Stimulated activated memory B cell treated with anti-CD40 and anti-IgM and Interleukin-4, amounts not matched to agents 10 μg/mL and 1 μg/mL and 100 μg/mL, for 72 hours (primary cell): ENCODE measurements at places on chromosomes 3 and 15.

GRCh38 chr15:101615986-101616848, 36.0 kb downstream of the TM2D3 start:
- H3K36me3 ChIP-seq, result peaks cover 25% of the 10 kb centered on the region
- no peak for ATAC-seq
- H3K4me1 ChIP-seq, result peaks cover 7% of the 10 kb centered on the region
- no peaks in the 10 kb centered on the region for H3K27me3 ChIP-seq
- H3K4me3 ChIP-seq, result no peak overlapping the region
- H3K27ac ChIP-seq, result no peak overlapping the region

GRCh38 chr3:172135820-172136219, 96.4 kb downstream of the FNDC3B start:
- no peak for ATAC-seq
- H3K4me3 ChIP-seq, result no peak overlapping the region
- no peaks in the 10 kb centered on the region for H3K27me3 ChIP-seq
- peaks cover 13% of the 10 kb centered on the region for H3K36me3 ChIP-seq
- H3K27ac ChIP-seq, result no peak overlapping the region
- peaks cover 14% of the 10 kb centered on the region for H3K4me1 ChIP-seq

- H3K27me3 ChIP-seq, result no peaks in the 10 kb centered on the region
- no peaks in the 10 kb centered on the region for H3K36me3 ChIP-seq
- ATAC-seq, result no peak
- H3K4me3 ChIP-seq, result no peak overlapping the region
- no peak overlapping the region for H3K27ac ChIP-seq
These were observed 42.8 kb upstream of the ARHGEF3 start for GRCh38 chr3:56844536-56844935.

DNA sequence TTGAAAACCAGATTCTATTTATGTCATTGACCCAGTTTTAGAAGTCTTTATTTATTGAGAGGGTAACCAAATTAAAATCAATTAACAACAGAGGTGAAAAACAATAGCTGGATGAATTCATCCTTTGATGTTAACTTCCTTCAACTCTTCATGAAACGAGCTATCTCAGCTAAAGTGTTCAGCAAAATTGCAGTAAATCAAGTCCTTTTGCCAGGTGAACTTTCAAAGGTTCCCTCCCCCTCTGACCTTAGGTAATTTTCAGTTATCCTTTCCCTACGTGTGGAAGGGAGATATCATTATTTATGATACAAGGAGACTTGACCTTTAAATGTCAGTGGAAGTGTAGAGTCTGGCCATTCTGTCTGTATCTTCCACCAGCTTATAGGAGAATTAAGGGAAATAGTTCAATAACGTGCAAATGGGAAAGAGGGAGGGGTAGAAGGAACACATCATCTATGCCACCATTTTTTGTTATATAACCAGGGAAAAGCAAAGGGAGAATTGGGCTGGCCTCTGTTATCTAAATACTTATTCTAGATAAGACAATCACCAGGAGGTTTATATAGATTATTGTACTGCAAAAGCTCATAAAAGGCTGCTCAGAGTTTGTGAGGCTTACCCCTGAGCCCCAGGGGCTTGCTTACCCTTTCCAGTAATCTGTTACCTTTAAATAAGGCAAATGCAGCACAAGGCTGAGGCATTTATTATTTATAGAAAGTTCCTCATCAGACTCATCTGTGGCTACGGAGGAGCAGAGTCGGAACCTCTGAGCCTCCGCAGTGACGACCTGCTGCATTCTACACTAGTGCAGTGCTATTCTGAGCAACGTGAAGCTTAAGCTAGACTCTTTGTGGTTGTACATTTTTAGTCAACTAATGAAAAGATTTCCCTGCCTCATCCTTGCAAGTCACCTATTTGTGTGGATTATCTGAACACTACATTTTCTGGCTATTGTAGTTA, 97.7 kb upstream of the ZBED2 start:
- no peaks in the 10 kb centered on the region for H3K36me3 ChIP-seq
- H3K4me3 ChIP-seq, result no peak overlapping the region
- peak; percentile 75 for ATAC-seq
- peaks cover 19% of the 10 kb centered on the region for H3K4me1 ChIP-seq
- no peaks in the 10 kb centered on the region for H3K27me3 ChIP-seq
- H3K27ac ChIP-seq, result peak overlapping the region; percentile 3

- no peaks in the 10 kb centered on the region for H3K4me1 ChIP-seq
- no peak overlapping the region for H3K27ac ChIP-seq
- no peak for ATAC-seq
These were observed 468.4 kb downstream of the C3orf38 start for GRCh38 chr3:88618021-88618645.

DNA sequence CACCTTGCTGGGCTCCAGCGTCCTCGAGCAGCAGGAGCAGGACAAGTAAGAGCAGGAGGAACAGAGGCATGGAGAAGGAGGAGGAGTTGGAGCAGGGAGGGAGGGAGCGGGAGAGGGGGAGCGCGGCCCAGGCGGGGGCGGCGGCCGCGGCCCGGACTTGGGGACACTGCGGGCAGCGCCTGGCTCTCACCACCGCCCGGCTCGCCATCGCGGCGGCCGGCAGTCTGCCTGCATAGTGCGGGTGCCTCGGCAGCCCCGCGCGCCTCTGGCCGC, 440 bp downstream of the DCBLD2 start:
- peak; percentile 53 for ATAC-seq
- peaks cover 7% of the 10 kb centered on the region for H3K4me1 ChIP-seq
- no peaks in the 10 kb centered on the region for H3K36me3 ChIP-seq
- peaks cover 19% of the 10 kb centered on the region for H3K27me3 ChIP-seq

DNA sequence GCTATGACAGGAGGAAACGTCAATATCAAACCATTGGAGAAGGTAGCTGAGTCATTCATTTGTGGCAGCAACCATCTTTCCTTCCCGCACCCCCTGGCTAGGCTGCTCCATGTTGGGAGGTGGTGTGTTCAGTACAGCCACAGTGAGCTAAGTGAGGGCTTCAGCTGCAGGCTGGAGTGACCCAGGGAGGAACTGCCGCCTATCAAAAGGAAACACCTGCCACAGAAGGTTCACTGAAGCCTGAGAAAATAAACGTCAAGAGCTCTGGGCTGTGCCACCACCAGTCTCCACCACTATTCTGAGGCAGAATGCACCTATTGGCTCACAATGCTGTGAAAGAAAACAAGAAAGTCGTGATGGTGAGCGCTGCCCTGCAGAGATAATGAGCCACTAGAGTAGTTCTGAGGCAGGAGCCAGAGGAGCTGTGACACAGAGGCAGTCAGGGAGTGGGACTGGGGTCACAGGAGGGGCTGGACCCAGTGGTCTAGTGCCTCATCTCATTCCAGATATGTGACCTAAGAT, 34.8 kb upstream of the CD47 start:
- peak overlapping the region; percentile 91 for H3K27ac ChIP-seq
- H3K4me1 ChIP-seq, result peaks cover 76% of the 10 kb centered on the region
- peak; percentile 90 for ATAC-seq
- peak overlapping the region; percentile 96 for H3K4me3 ChIP-seq

DNA sequence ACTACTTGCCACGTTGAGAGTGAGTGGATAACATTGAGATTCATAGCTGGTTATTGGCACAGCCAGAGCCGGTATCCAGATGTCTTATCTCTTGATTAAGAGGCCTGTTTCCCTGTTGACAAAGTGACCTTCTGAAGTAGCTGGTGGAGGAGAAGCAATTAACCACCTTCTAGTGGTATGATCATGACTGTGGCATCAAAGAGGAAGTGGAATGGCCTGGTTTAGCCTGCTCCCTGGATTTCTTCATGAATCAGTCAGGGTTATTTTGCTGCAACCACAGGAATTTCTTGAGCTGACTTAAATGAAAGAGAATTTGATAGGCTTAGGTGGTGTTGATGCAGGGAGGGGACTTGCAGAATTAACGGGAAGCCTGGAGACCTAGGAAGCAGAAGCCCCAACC, 398.3 kb downstream of the MFSD1 start:
- H3K36me3 ChIP-seq, result no peaks in the 10 kb centered on the region
- H3K4me3 ChIP-seq, result no peak overlapping the region
- peaks cover 20% of the 10 kb centered on the region for H3K4me1 ChIP-seq
- H3K27me3 ChIP-seq, result no peaks in the 10 kb centered on the region
- ATAC-seq, result no peak
- H3K27ac ChIP-seq, result no peak overlapping the region

- no peak overlapping the region for H3K27ac ChIP-seq
- H3K36me3 ChIP-seq, result no peaks in the 10 kb centered on the region
- H3K4me1 ChIP-seq, result no peaks in the 10 kb centered on the region
- H3K27me3 ChIP-seq, result peaks cover 13% of the 10 kb centered on the region
- no peak overlapping the region for H3K4me3 ChIP-seq
- ATAC-seq, result no peak
These were observed 142.3 kb upstream of the TPM1 start for GRCh38 chr15:62900071-62900802.

DNA sequence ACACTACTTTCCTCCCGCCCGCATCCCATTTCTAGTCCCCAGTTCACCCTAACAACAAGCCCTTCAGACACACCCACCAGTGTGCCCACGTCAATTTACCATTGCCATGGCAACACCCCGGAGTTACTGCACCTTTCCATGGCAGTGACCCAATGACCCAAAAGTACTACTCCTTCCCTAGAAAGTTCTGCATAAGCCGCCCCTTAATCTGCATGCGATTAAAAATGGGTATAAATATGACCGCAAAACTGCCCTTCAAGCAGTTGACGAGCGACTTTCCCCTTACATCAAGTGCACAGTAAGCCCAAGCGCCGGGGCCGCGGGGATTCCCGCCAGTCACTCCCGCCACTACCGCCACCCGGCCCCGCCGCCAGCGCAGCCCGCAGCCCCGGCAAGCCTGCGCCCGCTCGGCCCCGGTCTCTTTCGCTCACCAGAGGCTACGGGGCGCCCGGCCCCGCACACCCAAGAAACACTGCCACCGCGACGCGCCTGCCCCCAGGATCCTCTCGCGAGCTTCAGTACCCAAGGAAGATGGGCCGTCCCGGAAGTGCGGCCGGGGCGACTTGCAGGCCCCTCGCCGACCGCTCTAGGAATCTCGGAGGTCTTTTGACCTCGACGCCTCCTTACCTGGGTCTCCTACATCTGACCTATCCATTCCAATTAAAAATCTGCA, 27.2 kb upstream of the ZNF502 start:
- peak overlapping the region; percentile 83 for H3K27ac ChIP-seq
- peaks cover 53% of the 10 kb centered on the region for H3K36me3 ChIP-seq
- peaks cover 16% of the 10 kb centered on the region for H3K4me1 ChIP-seq

GRCh38 chr3:47613722-47614121, 35.1 kb upstream of the CSPG5 start:
- no peaks in the 10 kb centered on the region for H3K27me3 ChIP-seq
- no peak for ATAC-seq
- H3K27ac ChIP-seq, result no peak overlapping the region
- peaks cover 50% of the 10 kb centered on the region for H3K36me3 ChIP-seq
- H3K4me3 ChIP-seq, result no peak overlapping the region

GRCh38 chr15:68651916-68652525, 73.2 kb downstream of the CORO2B start:
- H3K27me3 ChIP-seq, result peaks cover 52% of the 10 kb centered on the region
- H3K27ac ChIP-seq, result no peak overlapping the region
- no peaks in the 10 kb centered on the region for H3K36me3 ChIP-seq
- H3K4me1 ChIP-seq, result no peaks in the 10 kb centered on the region
- ATAC-seq, result no peak

GRCh38 chr15:77414789-77415442, 5.0 kb downstream of the PEAK1 start:
- H3K27ac ChIP-seq, result no peak overlapping the region
- no peaks in the 10 kb centered on the region for H3K36me3 ChIP-seq
- no peak for ATAC-seq
- H3K4me1 ChIP-seq, result peaks cover 37% of the 10 kb centered on the region
- H3K27me3 ChIP-seq, result no peaks in the 10 kb centered on the region
- H3K4me3 ChIP-seq, result no peak overlapping the region

DNA sequence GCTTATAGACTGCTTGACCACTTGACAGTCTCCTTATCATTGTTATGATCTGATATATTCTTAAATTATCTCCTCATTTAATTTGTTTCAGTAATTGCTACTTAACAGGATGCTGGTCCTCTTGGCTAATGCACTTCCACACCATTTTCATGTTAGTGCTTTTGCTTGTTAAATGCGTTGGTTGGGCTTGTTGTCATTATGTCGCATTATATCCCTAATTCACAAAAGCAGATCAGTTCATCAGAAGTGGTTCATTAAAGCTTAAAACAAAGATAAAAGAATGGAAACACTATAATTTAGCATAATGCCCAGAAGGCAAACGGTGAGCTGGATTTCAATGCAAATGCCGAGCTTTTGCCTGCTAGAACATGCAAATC, 17.1 kb upstream of the EHHADH start:
- no peaks in the 10 kb centered on the region for H3K4me1 ChIP-seq
- no peaks in the 10 kb centered on the region for H3K36me3 ChIP-seq
- H3K27me3 ChIP-seq, result peaks cover 60% of the 10 kb centered on the region
- ATAC-seq, result no peak
- no peak overlapping the region for H3K4me3 ChIP-seq

DNA sequence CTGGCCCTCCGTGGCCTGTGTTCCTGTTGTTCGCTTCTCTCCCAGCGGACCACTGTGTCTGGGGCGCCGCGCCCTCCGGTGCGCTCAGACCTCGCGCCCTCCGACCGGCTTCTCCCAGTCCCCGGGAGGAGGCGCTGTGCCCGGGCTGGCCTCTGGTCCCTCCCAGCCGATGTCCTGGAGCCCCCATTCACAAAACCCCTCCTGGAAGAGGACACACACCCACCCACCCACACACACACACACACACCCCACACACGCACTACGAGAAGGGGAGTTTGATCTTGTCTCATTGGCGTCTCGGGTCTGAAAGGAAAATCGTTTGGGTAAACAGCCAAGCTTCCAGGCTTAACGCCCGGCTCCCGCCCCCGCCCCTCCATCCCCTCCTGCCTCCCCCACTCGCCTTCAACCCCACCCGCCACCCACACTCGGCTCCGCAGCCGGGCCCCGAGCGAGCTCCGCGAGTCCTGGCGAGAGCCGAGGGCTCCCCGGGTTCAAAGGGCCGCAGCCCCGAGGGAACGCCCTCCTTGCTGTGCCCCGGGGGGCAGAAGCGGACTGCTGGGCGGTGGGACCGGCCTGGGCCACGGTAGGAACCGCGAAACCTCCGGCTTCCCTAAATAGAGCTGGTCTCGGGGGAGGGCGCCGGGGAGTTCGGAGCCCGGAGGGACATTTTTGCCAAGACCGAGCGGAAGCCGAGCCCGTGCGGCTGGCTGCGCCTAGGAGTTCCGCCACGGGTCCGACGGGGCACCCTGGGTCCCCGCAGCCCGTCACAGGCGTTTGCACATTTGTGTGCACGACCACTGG, 23.6 kb downstream of the NR2F2 start:
- ATAC-seq, result no peak
- no peak overlapping the region for H3K27ac ChIP-seq
- H3K4me1 ChIP-seq, result peaks cover 23% of the 10 kb centered on the region

DNA sequence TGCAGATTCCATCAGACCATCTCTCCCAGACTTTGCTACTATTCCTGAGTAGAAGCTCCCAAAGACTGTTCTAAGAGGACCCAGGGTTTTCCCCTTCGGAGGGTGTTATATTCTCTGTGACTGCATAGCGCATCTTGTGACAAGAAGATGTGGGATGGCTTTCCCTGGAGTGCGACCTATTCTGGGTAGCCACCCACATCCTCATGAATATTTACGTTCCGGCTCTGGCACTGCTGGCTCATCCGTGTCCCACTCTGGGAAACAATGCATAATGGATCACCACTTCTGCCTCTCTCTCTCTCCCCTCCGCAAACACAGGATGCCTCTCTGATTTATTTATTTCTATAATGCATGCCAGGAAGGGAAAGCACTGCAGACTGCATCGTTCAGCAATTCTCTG, 166.1 kb downstream of the PYDC2 start:
- ATAC-seq, result no peak
- H3K27ac ChIP-seq, result no peak overlapping the region
- peaks cover 18% of the 10 kb centered on the region for H3K27me3 ChIP-seq
- H3K36me3 ChIP-seq, result no peaks in the 10 kb centered on the region
- H3K4me3 ChIP-seq, result no peak overlapping the region
- H3K4me1 ChIP-seq, result no peaks in the 10 kb centered on the region
